NCI-H146 (cell line): ENCODE measurements at places on chromosomes 4 and X.

DNA sequence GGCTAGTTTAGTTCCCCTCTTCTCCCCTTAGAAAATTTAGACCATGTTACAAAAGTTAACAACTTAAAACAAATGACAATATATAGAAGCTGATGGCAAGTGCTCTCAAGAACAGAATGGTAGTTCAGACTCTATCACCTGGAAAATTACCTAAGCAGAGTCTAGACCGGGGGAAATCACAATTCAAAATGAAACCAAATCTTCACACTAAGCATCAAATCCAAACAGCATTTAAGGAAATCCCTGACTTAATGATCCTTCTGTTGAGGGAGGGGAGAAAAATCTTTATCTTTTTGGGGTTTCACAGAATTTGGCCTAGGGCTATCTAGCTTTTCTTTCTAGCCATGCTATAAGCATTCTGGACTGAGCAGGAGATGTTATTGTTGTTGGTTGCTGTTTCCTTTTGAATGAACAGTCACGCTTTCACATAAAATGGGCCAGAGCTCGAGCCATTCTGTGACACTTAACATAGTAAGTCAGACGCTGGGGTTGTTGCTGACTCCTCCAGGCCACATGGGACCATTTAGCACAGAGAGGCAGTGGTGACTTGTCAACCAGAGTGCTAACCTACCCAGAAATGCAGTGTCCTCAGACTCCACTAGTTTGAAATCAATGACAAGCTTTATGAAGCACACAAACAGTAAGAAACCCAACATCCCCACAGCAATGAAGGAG, 16.0 kb upstream of the LSM6 start:
- no peak for DNase-seq

DNA sequence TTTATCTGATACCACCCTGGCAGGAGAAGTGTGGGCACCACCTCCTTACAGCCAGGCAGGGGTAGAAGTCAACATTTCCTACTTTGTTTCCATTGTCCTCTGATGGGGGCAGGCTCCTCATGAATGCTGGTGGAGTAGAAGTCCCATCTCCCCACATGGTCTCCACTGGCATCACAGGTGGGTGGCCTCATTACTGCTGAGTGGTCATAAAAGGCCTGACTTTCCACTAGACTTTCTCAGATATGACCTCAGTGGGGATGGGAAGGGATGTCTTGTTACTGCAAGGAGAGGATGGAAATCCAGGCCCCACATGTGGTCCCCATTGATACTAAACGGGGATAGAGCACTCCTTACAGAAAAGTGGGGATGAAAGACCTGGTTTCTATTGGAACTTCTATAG, 18.6 kb upstream of the BMP2K start:
- no peak for DNase-seq

DNA sequence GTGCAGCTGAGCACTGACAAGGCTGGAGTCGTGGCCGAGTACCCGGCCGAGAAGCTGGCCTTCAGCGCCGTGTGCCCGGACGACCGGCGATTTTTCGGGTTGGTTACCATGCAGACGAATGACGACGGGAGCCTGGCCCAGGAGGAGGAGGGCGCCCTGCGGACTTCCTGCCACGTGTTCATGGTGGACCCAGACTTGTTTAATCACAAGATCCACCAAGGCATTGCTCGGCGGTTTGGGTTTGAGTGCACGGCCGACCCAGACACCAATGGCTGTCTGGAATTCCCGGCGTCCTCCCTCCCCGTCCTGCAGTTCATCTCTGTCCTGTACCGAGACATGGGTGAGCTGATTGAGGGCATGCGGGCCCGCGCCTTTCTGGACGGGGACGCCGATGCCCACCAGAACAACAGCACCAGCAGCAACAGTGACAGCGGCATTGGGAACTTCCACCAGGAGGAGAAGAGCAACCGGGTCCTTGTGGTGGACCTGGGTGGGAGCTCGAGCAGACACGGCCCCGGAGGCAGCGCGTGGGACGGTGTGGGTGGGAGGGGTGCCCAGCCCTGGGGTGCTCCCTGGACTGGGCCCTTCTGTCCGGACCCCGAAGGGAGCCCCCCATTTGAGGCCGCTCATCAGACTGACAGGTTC, 24.3 kb downstream of the RGS12 start:
- DNase-seq = no peak

- DNase-seq = no peak
Measured at GRCh38 chrX:20965270-20966044, 408.8 kb upstream of the CNKSR2 start.

GRCh38 chrX:47936224-47936939, 67.4 kb downstream of the ZNF182 start:
- DNase-seq = peak; percentile 51

- no peak for DNase-seq
Measured at GRCh38 chr4:174946246-174946645, 28.1 kb downstream of the ADAM29 start.

DNA sequence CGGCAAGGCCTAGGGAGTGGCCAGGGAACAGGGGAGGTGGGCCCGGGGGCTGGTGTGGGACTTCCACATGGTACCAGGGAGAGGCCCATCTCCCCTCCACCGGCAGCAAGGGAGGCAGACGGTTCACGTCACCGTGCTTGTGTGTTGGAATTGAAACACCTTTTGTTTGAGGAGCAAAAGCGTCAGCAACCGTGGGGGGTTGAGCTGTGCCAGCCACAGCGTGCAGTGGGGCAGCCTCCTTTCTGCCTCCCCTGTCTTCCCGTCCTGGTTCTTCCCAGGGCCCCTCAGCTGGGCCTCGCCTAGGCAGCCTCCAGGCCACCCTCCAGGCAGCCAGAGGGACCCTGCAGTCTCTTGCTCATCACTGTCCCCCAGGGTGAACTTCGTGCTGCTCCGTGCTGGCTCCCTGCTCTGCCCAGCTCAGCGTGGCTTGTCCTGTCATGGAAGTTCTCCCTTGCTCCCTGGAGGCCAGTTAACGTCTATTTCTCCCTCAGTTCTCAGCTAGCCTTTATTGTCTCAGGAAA, 32.1 kb upstream of the HGFAC start:
- DNase-seq = no peak

- no peak for DNase-seq
Measured at GRCh38 chr4:137749466-137749865, 217.2 kb upstream of the PCDH18 start.

GRCh38 chr4:176805155-176805554, 12.4 kb upstream of the VEGFC start:
- no peak for DNase-seq

- DNase-seq = no peak
Measured at GRCh38 chr4:148053298-148054003, 321.6 kb downstream of the ARHGAP10 start.

GRCh38 chr4:14095831-14096230, 468.3 kb upstream of the BOD1L1 start:
- DNase-seq = no peak

DNA sequence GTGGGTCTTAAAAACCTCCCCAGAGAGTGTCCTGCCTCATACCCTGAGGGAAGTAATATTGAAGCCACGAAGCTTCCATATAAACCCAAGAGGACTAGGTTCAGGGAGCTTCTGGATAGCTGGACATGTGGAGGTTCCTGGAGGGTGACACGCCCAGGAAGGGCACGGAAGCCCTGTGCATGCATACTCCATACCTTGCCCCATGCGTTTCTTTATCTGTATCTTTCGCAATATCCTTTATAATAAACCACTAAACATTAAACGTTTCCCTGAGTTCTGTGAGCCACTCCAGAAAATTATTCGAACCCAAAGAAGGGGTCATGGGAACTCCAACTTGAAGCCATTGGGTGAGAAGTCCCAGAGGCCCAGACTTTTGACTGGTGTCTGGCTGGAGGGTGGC, 45.7 kb upstream of the HPF1 start:
- no peak for DNase-seq

DNA sequence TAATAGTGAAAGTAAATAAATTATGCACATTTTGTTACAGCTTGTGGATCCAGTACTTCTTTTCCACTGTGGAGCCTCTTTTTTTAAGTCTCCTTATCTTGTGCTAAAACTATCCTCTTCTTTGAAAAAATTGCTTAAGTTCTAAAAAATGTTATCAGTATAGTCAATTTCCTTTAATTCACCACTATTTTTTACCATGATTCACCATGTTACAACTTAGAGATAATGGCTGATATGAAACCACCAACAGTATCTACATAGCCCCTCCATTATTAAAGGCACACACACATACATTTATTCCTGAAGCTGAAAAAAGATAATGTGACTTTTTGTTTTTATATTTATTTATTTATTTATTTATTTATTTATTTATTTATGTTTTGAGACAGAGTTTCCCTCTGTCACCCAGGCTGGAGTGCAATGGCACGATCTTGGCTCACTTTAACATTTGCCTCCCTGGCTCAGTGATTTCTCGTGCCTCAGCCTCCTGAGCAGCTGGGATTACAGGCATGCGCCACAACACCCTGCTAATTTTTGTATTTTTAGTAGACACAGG, 243.2 kb downstream of the SPOCK3 start:
- no peak for DNase-seq

DNA sequence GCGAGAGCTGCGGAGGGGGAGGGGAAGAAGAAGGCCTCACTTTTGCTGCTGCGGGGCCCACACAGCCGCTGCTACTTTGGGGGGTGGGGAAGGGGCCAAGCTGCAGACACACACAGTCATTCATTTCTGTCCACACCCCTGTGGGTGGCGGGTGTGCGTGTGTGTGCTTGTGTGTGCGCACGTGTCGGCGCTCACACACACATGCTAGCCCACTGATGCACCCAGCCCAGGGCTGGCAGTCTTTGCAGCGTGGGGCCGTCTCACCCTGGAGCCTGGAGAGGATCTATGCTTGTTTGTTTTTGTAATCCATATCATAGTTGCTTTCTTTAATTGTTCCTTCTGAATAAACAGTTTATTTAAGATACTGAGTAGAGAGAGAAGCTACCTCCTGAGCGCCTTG, 4.0 kb downstream of the DUSP9 start:
- no peak for DNase-seq

DNA sequence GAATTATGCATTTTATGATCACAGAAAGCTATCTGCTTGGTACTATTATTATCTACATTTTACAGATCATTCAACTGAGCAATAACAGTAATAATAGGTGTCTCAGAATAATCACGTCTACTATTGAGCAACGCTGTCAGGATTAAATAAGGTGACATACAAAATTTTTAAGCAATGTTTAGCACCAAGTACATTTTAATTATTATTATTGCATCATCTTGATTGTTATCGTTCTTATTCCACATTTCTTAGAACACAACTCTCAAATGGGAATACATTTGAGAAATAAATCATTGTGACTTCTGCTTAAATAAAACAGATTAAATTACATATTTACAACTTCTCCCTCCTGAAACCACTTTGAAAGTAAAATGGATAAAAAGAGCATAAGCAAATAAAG, 1083.5 kb upstream of the ADGRL3 start:
- DNase-seq = no peak

GRCh38 chr4:153419029-153419428, 47.1 kb upstream of the TMEM131L start:
- no peak for DNase-seq

DNA sequence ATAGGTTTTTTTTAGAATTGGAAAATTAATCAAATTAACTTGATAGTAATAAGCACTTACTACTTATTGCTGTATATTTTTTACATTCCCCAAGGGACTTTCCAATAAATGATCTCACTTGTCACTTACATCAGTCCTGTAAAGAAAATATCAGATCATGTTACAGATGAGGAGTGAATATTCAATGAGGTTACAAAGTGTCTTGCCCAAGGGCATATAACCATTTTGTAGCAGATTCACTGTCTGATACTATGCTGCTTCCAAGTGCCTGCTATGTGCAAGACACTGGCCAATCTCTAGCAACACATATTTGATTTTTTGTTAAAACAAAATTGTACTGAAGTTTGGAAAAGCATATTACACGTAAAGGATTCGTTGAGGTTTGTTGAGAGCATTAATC, 1287.7 kb downstream of the FAM133A start:
- DNase-seq = no peak

GRCh38 chr4:1731180-1731579, 9.9 kb downstream of the TACC3 start:
- no peak for DNase-seq

DNA sequence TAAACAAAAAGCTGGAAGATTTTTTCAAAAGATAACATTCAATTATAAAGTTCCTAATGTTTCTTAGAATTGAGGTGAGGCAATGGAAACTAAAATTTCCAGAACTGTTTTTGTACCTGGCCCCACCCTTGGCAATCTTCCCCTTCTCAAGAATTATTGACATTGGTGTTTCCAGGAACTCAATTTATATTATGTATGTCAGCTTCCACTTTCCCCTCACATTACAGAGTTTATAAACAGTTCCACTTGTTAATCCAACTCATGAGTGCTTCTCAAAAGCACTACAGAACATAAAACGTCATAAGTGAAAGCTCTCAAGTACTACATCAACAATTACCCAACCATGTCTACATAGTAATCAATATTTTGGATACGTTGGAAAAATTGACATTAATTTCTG, 107.4 kb downstream of the FAM13A start:
- no peak for DNase-seq

- no peak for DNase-seq
Measured at GRCh38 chr4:22794732-22795131, 102.0 kb downstream of the GBA3 start.

DNA sequence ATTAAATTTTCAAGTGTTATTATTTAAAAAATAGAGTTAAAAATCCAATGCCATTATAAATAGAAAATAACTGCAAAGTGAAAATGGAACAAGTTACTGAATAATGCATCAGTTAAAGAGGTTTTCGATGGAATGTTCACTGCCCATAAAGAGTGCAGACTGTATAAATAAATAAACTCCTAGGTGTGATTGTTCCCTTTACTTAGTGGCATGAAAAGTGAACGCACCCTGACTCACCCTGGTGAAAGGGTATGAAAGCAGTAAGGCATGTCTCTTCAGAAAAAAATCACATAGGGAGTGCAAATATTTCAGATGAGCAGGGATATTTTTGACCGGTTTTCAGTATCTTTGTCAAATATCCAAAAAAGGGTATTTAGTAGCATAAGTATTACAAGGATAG, 387.8 kb downstream of the DCAF12L2 start:
- DNase-seq = no peak

DNA sequence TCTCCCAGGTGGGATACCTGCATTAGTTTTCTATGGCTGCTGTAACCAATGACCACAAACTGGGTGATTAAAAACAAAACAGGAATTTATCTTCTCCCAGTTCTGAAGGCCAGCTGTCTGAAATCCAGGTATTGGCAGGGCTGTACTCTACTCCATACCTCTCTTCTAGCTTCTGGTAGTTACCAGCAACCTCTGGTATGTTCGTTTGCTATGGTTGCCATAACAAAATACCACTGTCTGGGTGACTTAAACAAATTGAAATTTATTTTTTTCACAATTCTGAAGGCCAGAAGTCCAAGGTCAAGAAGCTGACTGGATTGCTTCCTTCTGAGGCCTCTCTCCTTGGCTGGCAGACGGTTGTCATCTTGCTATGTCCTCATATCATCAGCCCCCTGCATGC, 642.1 kb upstream of the TENM3 start:
- no peak for DNase-seq
